Stimulated activated CD8-positive, alpha-beta memory T cell treated with anti-CD3 and anti-CD28 coated beads, Interleukin-4, amount 100 ng/mL, for 24 hours (primary cell): ENCODE measurements at places on chromosomes 3 and 15.

DNA sequence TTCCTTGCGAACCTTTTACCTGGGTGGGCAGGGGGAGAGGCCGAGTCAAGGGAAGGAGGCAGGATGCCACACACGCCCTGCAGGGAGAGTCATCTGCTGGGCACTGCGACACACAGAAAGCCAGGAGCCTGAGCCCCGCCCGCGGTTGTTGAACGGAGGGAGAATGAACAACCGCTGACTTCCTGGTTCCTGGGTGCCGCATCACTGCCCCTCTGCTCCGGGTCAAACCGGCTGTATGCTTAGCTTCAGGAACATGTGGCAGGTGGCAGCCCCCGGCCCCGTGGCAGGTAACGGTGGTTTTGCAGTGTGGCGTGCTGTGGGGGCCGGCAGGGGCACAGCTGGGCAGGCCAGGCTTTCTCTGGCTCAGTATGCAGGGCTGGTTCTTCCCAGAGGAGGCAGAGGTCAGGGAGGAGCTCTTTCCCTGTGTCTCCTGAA, 33.4 kb downstream of the APBA2 start:
- peak; percentile 34 for DNase-seq

- DNase-seq, result no peak
These were observed 57.6 kb upstream of the ABI3BP start for GRCh38 chr3:101050866-101051265.

GRCh38 chr15:94667109-94667508, 435.7 kb downstream of the MCTP2 start:
- DNase-seq, result no peak

DNA sequence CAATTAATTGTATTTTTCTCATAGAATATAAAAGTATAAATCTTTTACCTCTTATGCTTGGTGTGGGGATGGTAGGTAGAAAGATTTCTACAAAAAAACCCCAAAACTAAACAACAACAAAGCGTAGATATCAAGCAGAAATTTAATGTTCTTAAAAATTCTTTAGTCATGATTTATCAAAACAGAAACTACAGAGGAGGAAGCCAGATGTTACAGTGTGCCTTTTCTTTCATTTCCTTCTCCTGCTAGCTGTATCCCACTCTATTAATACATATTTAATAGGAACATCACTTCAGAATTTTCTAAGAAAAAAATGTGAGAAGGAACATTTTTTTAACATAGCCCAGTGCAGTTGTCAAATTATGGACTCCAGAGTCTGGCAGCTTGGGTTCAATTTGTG, 420.6 kb downstream of the TUSC7 start:
- DNase-seq, result no peak

GRCh38 chr3:168752339-168752738, 656.6 kb upstream of the GOLIM4 start:
- DNase-seq, result no peak

GRCh38 chr3:194931347-194931746, 245.7 kb downstream of the FAM43A start:
- DNase-seq, result no peak

DNA sequence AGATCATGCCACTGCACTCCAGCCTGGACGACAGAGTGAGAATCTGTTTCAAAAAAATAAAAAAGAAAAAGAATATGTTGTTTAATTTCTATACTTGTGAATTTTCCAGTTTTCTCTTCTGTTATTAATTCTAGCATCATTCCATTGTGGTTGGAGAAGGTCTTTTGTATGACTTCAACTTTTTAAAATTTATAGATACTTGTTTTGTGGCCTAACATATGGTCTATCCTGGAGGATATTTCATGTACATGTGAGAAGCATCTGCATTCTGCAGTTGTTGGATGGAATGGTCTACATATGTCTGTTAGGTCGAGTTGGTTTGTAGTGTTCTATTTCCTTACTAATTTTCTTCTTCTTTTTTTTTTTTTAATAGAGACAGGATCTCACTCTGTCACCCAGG, 35.6 kb downstream of the MAP1A start:
- no peak for DNase-seq

GRCh38 chr15:90219421-90220141, 14.2 kb downstream of the CIB1 start:
- DNase-seq, result peak; percentile 42

DNA sequence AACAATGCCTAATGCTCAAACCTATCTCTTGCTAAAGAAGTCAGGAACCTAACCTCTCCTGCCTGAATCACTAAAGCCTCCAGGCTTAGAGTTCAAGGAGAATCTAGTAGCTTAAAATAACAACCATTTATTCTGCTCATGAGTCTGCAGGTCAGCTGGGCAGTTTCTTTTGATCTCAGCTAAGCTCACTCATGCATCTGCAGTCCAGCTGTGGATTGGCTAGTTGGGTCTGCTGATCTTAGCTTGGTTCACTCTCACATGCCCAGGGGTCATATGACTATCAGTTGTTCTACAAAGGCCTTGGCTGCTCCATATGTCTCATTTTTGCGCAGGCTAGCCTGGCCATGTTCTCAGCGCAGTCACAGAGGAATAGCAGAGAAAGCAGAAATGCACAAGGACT, 109.2 kb upstream of the STT3B start:
- DNase-seq, result no peak

- DNase-seq, result no peak
These were observed 15.7 kb upstream of the ETV5 start for GRCh38 chr3:186124592-186124991.

DNA sequence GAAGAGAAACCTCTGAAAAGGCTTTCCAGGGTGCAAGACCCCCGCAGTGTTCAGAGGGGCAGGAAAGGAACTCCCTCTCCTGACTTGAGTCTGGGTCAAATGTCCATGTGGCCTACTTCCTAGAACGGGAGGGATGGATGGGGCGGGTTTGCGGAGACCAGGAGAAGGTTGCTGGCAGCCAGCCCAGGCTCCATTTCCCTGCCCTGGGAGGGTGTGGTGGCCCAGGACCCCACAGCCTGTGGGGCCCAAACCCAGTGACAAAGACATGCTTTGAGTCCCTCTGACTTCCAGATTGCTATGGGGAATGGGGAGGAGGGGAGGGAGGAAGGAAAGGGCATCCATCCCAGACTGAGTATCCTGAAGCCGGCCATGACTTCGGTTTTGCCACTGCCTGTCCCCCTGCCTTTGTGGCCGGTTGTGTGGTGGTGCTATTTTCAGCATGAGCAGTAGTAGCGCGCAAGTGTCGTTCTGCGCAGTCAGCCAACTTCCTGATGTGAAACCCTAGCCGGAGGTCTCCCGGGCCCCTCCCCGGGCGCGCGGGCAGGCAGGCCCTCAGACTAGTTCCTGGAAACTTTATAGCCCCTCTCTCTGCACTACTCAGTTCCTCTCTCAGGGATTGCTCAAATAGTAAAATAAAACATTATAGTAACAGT, 24.4 kb downstream of the MAGEF1 start:
- DNase-seq, result no peak
